Fibroblast of the conjunctiva (primary cell): ENCODE measurements at places on chromosomes 13 and 19.

- DNase-seq = no peak
These were observed 27.6 kb upstream of the FBXO17 start for GRCh38 chr19:39003188-39003587.

- DNase-seq = no peak
These were observed 97.6 kb downstream of the ZNF536 start for GRCh38 chr19:30469774-30470173.

- DNase-seq = no peak
These were observed 10.9 kb downstream of the MPND start for GRCh38 chr19:4354282-4354681.

GRCh38 chr13:111411919-111412650 lies 91.6 kb downstream of the TEX29 start:
- DNase-seq = no peak

- no peak for DNase-seq
These were observed 8.1 kb downstream of the CHST8 start for GRCh38 chr19:33629826-33630375.

GRCh38 chr19:33957804-33958203 lies 161.1 kb downstream of the KCTD15 start:
- no peak for DNase-seq

- DNase-seq = no peak
These were observed 99.0 kb downstream of the TM9SF2 start for GRCh38 chr13:99600318-99600717.

GRCh38 chr13:41461527-41462139 lies 4.3 kb downstream of the RGCC start:
- DNase-seq = no peak

GRCh38 chr19:51573331-51573730 lies 2.2 kb downstream of the ZNF175 start:
- DNase-seq = no peak

DNA sequence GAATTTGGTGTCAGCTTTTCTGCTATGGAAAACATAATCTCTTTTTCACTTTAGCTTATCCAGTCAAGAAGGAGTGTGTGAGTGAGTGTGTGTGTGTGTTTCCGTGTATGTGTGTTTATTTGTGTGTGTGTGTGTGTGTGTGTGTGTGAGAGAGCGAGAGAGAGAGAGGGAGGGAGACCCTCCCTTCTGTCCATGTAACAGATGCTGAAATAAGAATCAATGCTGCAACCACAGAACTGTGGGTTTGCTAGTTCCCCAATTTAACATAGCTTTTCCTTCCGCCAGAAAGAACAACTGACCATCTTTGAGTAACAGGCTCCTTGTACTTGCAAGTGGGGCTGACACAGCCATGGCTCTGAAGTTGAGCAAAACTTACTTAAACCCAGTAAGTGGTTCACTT lies 5.2 kb downstream of the LCP1 start:
- no peak for DNase-seq

- no peak for DNase-seq
These were observed 124.9 kb downstream of the CYSLTR2 start for GRCh38 chr13:48778610-48779009.

- DNase-seq = no peak
These were observed 963.4 kb downstream of the PCDH17 start for GRCh38 chr13:58594747-58595600.

DNA sequence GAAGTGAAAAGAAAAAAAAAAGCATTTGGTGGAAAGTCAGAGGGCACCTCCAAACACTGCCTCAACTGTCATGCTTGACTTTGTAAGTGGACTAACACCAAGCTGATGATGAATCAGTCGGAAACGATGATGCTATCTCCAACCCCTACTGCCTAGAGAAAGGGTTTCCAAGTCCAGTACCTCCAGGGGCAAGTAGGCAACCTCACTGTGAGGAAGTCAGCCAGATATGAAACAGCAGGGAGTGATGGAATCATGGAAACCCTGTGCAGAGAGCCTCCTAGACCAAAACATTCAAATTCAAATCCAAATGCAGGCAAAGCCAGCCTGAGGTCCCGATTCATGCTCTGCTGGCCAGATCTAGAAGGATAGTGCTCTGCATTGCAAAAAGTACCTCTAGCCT lies 100.9 kb upstream of the SERP2 start:
- DNase-seq = no peak

GRCh38 chr19:39963898-39964297 lies 7.1 kb upstream of the PSMC4 start:
- no peak for DNase-seq

DNA sequence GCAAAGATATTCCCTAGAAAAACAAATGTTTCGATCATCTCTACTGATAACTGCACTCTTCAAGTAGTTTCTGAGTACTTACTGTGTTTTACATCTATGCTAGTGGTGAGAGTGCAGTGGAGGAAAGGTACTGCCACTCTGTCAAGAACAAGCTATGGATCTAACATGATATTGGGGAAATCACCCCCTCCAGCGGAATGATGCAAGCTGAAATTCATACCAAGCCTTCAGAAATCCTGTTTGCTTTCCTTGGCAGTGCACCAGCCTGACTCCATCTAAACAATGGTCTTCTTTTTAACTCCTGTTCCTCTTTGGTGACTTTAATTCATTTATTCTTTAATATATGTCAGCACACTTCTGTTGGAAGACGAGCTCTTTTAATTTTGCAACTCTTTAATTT lies 238.0 kb downstream of the PCDH9 start:
- DNase-seq = peak; percentile 87

GRCh38 chr13:113981194-113981605 lies 7.3 kb upstream of the C13orf46 start:
- DNase-seq = no peak

DNA sequence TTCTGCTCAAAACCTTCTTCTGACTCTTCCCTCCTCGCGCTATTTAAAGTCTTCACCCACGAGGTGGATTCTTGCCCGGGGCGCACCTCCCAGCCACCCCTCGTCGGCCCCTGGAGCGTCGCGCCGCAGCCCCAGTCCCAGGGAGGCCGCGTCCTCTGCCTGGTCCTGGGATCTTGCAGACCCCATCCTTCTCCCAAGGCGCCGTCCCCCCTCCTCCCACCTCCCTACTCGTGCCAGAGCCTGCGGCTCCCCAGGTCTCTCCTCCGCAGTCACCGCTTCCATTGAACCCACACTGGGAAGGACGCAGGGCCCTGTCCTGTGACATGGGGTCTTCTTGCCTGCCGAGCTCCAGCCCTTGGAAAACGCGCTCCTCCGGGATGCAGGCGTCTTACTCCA lies 486 bp downstream of the ZNF808 start:
- DNase-seq = no peak
